ENCODE measurements at places on chromosomes 12 and 14.

DNA sequence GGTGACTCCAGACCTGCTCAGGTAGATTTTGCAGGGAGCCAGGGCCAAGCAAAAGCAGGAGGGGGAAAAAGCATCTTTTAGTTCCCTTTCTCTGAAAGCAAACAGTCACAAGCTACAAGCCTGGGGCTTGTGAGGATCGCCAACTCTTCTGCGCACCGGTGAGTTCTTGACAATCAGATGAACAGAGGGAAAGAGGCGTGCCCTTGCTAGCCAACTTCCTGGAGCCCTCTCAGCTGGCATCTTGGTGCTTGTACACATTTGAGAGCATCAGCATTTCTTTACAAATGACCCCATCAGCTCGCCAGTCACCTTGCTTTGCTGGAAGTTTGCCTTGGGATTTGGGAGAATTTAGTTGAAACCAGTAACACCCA lies 55.5 kb downstream of the ZNF664 start:
- no peak for DNase-seq

GRCh38 chr12:88458327-88458726 lies 121.9 kb downstream of the KITLG start:
- DNase-seq, result no peak

DNA sequence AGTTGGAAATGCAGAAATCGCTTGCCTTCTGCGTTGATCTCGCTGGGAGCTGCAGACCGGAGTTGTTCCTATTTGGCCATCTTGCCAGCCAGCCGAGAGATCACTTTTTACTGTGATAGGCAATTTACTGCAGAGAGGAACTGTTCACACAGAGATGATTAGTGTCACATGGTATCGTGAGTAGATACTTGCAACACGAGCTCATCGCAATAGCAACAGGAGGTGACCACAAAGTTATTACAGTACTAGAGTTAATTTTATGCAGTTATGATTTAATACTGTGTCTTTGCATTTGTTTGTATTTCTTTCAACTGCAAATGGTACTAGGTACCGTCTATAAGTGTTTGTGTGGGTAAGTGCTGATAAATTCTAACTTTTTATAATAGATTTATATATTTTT lies 27.8 kb downstream of the NOPCHAP1 start:
- no peak for DNase-seq

- no peak for DNase-seq
Observed at GRCh38 chr14:74973003-74973653, 17.7 kb upstream of the PGF start.

DNA sequence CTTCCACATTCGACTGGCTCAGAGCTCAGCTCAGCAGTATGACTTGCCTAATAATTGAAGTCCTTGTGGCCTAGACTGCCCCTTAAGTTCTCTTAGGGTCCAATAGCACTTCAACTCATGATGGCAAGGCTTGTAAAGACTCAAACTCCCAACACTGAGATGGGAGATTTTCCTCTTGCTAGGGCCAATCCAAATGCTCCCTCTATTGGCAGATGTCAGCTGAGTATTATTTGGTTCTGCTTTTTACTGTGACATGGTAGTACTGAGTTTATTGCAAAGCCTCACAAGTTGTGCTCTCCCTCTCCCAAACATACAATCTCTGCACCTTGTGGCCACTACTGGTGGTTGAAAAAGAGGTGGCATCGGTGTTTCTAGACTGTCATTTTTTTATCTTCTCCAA lies 164.2 kb downstream of the ALG10 start:
- no peak for DNase-seq

Measured in NCI-H1105 (cell line).